AG04450 (cell line): ENCODE measurements at places on chromosomes 12 and 14.

DNA sequence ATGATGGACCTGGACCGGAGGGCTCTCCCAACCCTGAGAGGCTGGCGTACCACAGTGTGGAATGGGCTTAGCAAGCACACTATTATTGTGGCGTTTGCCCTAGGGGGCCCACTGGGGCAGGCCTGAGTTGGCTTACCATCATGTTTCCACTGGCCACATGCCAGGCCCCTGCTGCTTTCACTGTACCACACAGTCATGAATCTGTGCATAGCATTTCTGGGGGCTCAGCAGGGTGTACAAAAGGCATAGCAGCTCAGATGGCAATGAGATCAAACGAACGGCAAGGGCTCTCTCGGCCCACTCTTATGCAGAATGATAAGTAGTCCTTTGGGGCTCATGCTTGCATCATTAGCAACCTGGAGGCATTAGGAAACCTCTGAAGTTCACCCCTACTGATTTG is 137.0 kb upstream of the HIF1A start:
- no peak for DNase-seq

- no peak for DNase-seq
Measured at GRCh38 chr14:32724867-32725471, 213.7 kb upstream of the NPAS3 start.

DNA sequence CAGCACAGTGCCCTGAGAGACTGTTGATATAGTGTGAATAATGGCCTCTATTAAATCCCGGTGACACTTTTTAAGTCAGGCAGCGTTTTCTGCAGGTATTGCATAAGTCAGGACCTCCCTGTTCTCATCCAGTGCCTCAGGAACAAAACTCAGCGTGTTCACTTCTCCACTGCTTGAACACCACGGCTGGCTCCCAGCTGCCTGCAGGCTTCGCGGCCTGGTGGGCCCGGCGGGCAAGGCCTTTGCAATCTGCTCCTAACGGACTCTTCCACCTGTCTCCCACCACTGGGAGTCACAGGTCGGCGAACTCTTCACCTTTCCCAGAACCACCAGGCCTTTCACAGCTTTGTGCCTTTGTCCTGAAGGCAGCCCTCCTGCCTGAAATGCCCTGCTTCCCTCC is 18.7 kb downstream of the RFX4 start:
- no peak for DNase-seq

DNA sequence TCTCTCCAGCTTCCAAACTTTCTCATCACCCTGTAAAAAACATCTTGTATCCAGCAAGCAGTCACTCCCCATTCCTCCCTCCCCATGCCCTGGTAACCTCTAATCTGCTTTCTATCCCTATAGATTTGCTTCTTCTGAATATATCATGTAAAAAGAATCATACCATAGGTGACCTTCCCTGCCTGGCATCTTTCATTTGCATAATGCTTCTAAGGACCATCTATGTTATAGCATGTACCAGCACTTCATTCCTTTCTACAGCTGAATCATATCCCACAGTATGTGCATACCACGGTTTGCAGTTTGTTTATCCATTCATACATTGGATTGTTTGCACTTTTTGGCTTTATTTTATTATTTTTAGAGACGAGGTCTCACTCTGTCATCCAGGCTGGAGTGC is 22.9 kb upstream of the VPS37B start:
- peak; percentile 32 for DNase-seq

DNA sequence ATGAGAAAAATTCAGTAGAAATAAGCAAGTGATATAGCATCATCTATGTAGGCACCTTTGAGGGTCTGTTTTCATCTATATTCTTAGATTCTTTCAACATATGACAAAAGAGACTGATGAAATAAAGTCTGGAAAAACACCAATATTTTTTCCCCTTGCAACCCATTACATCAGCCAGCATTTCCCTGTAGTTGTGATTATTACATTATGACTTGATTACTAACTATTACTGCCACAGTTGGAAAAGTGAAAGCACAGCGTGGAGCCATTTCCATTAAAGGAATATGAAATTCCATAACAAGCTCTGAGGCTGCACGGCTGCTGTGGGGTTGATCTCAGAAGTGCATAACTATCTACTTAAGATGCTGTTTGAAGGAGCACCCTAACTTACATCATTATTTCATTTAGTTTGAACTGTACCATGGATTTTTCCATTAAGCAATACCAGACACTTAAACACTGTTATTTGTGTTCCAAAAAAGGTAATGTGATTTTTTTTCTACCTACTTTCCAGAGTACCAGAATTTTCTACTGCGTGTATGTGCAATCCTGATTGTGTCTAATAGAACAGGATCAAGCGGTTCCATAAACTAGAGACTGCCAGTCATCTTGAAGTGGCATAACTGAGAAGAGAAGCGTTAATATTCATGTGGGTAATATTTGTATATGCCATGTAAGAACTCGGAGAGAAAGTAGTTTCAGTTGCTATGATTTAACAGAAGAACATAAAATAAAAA is 405.5 kb downstream of the MDGA2 start:
- DNase-seq = no peak

- DNase-seq = no peak
Measured at GRCh38 chr14:55715889-55716288, 135.9 kb downstream of the KTN1 start.

DNA sequence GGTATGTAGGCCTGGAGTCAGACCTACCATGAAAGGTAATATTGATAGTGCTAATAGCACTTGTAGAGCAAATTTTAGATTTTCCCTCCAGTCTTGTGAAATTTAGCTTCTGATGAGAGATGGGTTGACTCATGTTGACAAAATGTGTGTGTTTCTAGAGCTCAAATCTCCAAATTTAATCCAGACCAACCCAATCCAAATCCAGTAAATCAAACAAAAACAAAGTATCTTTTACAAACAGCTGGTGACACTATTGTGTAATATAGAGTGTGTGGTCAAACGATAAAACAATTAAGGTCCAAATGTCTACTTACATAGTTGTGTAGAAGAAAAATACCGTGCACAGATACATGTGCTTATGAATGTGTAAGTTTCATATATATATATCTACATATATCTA is 63.4 kb upstream of the KITLG start:
- DNase-seq = no peak

DNA sequence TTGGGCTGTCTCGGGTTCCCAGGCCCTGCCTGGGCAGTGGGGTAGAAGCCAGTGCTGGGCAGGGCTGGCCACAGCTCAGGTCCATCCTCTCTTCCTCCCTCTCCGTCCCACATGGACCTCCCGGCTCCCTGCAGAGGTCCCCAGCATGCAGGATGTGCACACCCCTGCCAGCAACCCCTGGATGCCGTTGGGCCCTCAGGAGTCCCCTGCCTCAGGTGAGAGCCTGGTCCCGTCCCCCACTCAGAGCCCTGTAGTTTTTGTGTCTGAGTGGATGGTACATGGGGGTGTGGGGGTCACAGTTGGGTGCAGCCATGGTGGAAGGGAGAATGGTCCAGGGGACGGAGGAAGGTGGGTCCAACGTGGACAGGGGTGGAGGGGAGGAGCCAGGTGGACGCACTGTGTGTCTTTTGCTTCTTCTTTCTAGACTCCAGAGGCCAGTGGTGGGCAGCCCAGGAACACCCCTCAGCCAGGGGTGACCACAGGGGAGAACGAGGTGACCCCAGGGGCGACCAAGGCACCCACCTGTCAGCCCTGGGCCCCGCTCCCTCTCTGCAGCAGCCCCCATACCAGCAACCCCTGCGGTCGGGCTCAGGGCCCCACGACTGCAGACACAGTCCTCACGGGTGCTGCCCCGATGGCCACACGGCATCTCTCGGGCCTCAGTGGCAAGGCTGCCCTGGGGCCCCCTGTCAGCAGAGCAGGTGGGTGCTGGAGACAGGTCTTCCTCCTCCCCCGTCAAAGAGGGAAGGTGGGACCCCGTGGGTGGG is 21.7 kb downstream of the PAPLN start:
- no peak for DNase-seq

- DNase-seq = no peak
Measured at GRCh38 chr14:103015426-103015825, 41.9 kb downstream of the CDC42BPB start.

DNA sequence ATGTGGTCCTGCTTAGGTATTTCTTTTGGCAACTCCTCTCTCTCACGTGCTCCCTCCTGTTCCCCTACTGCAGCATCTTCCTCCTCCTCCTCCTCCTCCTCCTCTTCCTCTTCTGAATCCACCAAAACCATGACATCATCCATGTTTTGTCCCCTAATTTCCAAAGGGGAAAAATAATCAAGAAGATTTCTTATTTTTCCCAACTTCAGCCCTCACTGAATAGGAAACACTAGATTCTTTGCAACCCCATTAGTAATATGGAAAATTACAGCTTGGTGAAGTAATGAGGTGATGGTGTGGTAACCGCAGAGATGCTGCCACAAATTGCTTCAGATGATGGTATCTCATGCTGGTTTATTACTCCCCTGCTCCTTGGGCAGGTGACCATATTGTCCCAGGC is 7.5 kb upstream of the WSB2 start:
- DNase-seq = no peak

- DNase-seq = no peak
Measured at GRCh38 chr14:66638689-66639088, 130.7 kb downstream of the GPHN start.

DNA sequence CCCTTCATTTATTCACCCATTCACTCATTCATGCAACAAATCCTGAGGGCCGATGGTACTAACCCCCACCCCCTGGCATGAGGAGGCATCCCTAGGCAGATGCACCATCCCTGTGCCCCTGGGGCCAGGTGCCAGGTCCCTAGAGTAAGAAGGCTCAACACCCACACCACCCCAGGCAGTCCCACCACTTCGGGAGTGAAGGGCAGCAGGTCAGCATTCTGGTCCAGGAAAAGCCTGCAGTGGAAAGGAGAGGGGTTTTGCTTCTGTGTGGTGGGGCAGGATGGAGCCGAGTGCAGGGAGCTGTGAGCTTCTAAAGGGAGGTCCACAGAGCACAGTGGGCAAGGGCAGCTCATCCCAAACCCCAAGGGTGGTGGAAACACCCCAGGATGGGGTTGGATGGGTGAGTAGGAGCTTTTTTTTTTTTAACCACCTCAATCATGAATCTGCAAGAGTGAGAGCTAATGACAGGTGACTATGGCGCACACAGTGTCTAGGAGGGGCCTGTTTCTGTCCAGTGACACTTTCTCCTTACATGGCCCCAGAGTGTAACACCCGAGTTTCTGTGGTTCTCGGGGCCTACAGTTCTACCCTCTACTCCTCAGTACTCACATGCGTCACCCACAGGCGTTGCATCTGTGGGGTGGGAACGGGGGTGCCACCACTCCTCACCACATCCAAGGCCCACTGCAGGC is 414.3 kb downstream of the TMEM121 start:
- no peak for DNase-seq

- DNase-seq = peak; percentile 58
Measured at GRCh38 chr14:26522967-26523366, 74.9 kb downstream of the NOVA1 start.

GRCh38 chr14:78567343-78567742 is 397.2 kb downstream of the NRXN3 start:
- no peak for DNase-seq

GRCh38 chr14:53927171-53927570 is 29.5 kb downstream of the BMP4 start:
- peak; percentile 32 for DNase-seq

DNA sequence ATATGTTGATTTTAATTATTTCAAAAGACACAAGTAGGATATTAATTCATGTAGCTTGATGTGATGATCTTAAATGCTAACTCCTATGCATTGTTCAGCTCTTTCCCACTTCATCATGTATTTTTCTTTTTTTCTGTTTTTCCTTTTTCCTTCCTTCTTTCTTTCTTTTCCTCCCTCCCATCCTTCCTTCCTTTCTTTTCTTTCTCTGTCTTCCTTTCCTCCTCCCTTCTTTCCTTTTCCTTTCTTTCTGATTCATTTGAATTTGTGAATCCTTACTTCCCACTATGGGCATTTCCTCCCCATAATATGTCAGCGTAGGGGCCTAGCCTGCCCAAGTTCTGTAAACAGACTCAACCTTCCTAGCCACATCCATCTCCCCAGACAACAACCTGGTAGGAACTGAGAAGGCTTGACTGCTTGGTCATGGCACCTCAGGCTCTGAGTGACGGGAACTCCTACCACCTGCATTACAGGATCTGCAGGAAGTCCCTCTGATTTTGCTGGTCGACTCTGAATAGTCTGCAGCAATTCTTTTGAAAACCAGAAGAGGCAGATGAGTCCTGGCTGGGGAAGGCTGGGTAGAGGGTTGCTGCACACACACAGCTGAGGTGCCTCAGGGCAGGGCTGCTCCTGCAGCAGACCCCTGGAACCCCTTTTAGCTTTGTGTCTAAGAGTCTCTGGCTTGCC is 33.4 kb upstream of the BHLHE41 start:
- no peak for DNase-seq

DNA sequence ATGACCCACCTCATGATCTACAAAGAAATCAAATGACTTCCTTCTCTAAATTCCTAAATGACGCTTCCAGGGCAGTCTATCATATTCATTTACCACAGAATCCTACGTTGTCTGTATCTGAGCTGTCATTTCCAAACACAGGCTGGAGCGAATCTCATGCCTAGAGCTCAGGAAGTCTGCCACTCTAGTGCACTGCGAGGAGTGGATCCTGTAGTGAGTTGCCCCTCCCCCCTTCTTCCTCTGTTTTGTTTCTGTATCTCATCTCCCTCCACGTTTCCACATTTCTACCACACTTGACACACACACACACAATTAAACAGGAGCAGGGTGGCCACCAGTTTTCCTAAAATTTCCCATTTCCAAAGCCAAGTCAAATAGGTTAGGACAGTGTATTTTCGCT is 415.4 kb upstream of the PRICKLE1 start:
- DNase-seq = no peak

- no peak for DNase-seq
Measured at GRCh38 chr12:95554532-95555071, 3.3 kb upstream of the USP44 start.

- no peak for DNase-seq
Measured at GRCh38 chr12:118827606-118828005, 153.7 kb upstream of the SRRM4 start.

- no peak for DNase-seq
Measured at GRCh38 chr12:32516230-32516629, 116.9 kb downstream of the FGD4 start.

- DNase-seq = no peak
Measured at GRCh38 chr12:96326628-96327227, 73.5 kb downstream of the CDK17 start.

GRCh38 chr14:68561531-68562007 is 231.3 kb downstream of the ZFP36L1 start:
- no peak for DNase-seq

DNA sequence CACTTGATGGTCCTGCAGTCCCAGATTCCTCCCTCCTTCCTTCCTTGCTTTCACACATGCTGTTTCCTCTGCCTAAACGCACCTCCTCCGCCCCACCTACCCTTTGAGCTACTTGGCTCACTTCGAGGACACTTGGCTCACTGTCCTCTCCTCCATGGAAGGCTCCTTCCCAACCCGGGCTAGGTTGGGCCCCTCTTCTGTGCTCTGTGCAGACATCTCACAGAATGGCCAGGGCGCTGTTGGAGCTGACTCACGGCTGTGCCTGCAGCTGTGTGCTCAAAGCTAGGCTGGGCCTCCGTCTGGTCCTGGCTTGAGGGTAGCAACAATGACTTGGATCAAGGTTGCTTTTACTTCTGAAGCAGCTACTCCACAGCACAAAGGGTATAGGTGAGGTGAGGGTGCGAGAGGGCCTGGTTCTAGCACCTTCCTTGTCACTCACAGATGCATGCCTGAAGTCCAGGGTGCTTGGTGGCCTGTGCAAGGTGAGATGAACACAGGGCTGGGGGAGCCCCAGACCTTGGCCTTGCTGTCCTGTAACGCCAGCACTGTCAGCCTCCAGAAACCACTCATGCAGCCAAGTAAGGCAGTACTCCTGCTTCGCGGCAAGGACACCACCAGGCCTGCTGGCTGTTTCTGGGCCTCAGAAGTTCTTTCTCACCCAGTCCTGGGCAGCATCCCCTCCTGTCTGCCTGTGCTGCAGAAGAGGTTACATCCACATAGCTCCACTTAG is 61.8 kb downstream of the GALNT16 start:
- no peak for DNase-seq
